CD4-positive, alpha-beta T cell treated with Interleukin-17A for 1 hour (primary cell): ENCODE measurements at places on chromosomes 1 and 21.
A peak's percentile ranks its signal among the peaks of the same experiment; 100 is the strongest.

GRCh38 chr1:86546787-86547221 lies at the start of gene CLCA4:
CLCA4 (plus strand) TSS chr1:86547078; CDS start chr1:86547120, 42 bp downstream.
- DNase-seq = no peak

- DNase-seq = no peak
These were observed 82.2 kb downstream of the ST6GALNAC5 start for GRCh38 chr1:76949503-76949902.

- DNase-seq = no peak
These were observed 18.5 kb upstream of the CYYR1 start for GRCh38 chr21:26591543-26591942.

GRCh38 chr1:16119504-16119903 lies 36.4 kb downstream of the EPHA2 start:
- no peak for DNase-seq

DNA sequence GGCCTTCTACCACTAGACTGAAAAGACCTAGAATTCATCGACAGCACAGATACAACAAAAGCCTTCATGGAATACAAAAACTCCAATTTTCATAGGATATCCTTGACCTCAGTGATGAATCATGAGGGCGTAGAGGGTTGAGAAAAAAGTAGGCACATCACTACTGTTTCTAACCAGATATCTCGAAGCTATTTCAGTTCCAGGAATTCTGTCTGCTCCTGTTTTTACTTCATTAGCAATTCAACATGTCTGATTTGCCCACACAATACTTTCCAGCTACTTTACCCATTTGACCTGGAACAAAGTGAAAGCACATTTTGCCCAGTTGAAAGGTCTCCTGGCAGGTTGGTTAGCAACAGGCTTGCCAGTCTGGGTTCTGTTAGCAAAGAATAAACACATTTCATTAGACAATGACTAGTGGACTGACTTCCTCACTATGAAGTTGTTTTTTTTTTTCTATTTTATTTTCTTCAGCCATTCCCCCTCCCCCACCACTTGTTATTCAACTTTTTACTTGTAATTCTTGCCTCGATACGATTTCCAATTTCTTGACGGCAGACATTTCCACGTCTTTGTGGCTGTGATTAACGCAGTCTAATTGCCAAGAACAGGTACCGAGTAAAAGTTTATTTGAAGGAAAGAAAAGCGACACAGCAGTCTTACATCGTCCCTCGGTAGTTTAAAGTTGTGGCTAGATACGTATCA lies 4.0 kb upstream of the ZBTB18 start:
- DNase-seq = peak; percentile 64

- peak; percentile 1 for DNase-seq
These were observed 837 bp downstream of the NUDC start for GRCh38 chr1:26922431-26922729.

DNA sequence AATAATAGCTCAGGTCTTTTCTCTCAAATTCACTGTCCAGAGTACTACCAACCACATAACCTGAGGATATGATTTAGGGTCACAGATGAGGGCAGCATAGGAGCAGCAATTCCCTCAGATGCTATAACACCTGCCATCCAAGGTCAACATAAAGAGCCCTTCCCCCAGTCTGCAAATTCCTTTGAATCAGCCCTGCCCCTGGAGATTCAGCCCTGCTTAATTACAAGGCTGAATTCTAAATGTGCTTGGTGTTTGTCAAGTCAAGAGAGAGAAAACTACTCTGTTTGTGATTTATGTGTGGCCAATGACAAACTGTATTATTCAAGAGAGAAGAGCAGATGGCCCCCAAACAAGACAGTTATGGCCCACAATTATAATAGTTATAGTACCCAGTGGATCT lies 195.7 kb upstream of the ADGRL2 start:
- no peak for DNase-seq

GRCh38 chr1:185104083-185104482 lies 52.7 kb downstream of the TRMT1L start:
- no peak for DNase-seq

GRCh38 chr1:94106716-94107115 lies 14.2 kb downstream of the ABCA4 start:
- DNase-seq = no peak

GRCh38 chr1:31509124-31510072 lies 66.9 kb upstream of the TINAGL1 start:
- no peak for DNase-seq

DNA sequence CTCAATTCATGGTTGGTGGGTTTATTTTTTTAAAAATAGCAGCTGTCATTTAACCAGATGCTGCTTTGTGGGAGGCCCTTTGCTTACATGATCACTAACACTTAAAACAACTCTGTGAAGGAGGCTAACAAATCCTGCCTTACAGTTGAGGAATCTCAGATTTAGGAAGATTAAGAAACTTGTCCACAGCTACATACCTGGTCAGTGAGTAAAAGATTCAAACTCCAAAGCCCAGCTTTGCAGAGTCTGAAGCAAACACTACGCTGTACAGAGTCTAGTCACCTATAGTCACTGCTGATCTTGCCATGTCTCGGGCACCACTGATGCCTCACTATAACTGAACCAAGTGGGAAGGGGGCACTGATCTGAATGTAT lies 535.4 kb downstream of the SMYD3 start:
- DNase-seq = no peak

- DNase-seq = no peak
These were observed 63.4 kb downstream of the TRIM11 start for GRCh38 chr1:228343191-228343661.

GRCh38 chr1:8481650-8482380 lies 163.9 kb downstream of the SLC45A1 start:
- DNase-seq = no peak

DNA sequence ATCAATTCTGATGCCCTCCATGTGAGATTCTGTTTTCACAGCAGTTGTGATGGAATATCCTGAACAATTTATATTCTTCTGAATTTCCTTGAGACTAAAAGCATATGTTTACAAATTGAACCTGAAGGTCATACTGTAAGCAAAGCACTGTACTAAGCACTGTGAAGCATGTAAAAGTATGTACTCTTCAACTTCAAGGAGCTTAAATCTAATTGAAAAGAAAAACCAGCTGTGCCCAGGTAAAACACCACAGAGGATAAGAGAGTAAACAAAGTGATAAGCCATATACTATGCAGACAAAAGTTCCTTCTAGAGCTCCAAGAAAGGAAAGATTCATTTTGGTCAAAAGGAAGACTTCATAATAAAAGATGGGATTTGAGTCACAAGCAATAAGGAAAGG lies 71.9 kb downstream of the TTLL7 start:
- DNase-seq = no peak

DNA sequence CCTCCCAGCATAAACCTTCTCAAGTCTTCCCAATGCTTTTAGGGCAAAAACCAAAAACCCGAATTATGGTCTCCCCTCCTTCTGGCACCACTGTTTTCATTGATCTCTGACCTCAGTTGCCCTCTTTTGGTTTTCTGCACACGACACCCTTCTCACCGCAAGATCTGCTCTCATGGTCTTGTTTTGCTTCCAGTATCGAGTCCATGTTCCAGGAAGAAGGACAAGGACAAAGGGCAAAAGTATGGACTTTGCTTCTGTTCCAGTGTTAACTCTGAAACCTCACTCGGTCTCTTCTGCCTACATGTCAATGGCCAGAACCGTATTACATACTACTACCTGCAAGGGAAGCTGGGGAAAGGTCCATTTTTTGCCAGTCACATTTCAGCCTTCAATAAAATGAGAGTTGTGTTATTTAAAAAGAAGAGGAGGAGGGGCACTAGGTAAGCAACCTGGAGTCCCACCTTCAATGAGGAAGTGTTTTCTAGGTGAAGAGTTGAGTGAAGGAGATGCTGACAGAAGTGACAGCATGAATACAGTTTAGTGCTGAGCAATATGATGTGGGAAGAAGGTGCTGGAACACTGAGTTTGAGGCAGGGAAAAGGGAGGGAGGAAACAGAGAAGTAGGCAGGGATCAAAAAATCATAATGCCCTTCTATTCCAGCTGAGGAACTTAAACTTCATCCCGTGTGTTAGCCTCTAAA lies 183.4 kb downstream of the FGGY start:
- no peak for DNase-seq

DNA sequence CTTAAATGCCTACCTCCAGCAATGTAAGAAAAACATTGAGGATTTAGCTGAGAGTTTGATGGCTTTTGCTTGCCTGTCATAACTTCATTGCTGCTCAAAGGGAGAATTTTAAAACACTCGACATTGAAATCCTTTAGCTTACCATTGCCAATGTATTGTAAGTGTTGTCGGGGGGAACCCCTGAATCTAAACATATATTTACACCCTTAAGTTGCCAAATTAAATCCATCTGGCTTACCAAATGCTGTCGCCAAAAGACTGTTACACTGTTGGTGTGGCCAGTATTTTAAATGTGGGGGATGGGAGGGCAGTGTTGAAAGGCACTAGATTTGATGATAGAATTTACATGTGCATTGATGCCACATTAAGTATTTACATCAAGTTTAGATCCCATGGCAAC lies 24.9 kb upstream of the C1orf105 start:
- DNase-seq = no peak

- DNase-seq = no peak
These were observed 2.7 kb downstream of the GSTM4 start for GRCh38 chr1:109658533-109659042.

- DNase-seq = no peak
These were observed 27.1 kb downstream of the MAEL start for GRCh38 chr1:167016100-167016750.

GRCh38 chr1:19622204-19622603 lies 21.9 kb upstream of the NBL1 start:
- DNase-seq = no peak

GRCh38 chr1:226603022-226603857 lies 54.7 kb downstream of the STUM start:
- DNase-seq = no peak

DNA sequence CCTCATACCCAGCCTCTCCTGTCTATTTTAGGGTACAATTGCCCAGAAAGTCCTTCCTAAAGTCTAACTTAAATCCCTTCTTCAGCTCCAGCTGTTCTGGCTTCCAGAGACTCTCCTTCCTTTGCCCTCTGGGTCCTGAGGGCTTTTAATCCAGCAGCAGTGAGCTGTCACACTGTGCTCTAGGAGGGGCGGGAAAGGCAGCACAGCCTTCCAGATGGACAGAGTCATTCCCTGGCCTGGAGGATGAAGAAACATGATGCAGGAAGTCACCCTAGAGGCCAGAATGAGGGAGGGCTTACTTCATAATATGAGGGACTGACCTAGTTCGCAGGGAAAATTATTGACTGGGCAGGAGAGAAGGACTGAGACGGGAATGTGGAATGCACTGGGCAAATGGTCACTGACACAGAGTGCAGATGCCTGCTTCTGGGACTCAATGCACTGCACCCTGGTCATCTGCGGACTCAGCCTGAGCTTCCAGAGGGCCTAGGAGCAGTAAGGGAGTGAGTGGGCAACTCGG lies 1.3 kb downstream of the SH2D2A start:
- DNase-seq = peak; percentile 33

DNA sequence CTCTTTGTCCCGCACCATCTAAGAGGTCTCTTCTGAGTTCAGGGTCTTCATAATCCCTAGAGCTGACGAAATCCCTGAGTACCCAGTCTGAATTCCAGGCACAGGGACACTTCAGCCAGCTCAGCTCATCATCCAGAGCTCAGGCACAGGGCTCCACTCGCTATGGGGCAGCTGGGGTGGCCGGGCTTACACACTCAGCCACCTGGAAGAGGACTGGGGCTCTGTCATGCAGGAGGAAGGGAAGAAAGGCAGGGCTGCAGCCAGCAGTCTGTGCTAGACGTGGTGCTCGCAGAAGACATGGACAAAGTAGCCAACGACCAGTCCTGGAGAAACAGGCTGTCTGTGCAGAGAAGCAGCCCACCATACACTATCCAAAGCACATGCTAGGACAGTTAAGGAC lies 88.5 kb downstream of the POFUT2 start:
- DNase-seq = no peak

- peak; percentile 56 for DNase-seq
These were observed 8.2 kb downstream of the HAPLN2 start for GRCh38 chr1:156627313-156627880.

DNA sequence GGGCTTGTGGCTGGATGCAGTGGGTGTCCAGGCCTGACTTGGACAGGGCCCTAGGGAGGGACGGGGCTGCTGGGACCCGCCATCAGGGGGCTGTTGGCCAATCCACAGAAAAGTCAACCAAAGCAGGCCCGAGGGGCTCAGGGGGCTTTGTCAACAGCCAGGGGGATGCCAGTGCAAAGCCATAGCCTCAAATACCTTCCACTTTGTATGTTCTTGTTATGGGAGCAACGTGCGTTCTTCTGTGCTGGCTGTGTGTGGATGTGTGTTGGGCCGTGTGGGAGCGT lies 35.4 kb upstream of the ARF1 start:
- no peak for DNase-seq

- no peak for DNase-seq
These were observed 32.5 kb upstream of the COL6A2 start for GRCh38 chr21:46065215-46065913.

DNA sequence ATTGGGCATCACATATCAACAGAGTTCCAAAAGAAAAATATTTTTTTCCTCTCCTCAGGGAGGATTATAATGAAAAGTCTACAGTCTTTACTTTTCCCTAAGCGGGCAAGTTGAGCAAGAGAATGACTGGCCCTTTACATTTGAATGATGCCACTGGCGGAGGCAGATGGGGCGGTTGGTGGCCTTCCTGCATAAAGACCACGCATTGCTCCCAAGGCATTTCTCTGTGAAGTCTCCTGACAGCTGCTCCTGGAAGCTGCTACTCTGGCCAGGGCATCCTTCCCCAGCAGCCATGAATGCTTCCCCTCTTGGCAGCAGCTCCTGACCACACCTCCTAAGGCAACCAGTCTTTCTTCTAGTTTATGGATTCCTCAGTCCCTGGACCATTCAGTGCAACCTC lies 161.1 kb upstream of the RRP15 start:
- DNase-seq = no peak

DNA sequence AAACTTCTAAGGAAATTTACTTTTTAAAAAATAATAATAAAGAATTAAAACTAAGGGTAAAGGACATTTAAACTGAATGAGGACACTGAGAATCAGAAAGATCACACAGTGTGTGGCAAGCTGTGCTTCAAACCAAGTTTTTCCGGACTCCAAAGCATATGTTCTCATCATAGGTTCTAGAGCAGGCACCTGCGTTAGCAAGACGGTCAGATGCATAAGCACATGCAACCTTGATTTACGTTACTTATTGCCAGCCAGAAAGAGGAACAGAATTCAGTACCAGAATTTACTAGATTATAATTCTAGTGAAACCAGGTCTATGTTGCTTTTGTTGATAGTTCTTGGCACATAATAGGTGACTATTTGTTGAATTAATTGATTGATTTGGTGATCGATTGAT lies 6.2 kb upstream of the LBR start:
- DNase-seq = no peak

DNA sequence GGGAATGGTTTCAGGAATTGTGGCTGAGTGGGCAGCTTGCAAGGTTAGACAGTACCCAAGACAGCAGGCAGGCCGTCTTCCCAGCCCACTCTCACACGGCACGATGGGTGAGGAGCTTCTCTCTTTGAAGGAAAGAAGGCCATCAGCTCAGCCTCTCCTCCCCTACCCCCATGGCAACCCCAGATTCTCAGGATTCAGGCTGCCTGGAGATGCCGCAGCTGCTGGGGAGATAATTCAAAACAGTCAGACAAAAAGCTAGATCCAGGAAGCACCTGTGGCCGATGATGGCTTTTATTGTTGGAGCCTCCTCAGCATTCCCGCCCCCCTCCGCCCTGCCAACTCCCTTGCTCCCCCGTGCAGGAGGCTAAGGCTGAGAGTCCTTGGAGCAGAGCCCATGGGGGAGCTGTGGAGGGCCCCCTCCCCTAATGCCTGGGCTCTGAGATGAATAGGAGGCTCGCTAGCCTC lies 220.5 kb downstream of the TRABD2B start:
- DNase-seq = no peak
